ENCODE measurements at places on chromosomes 12 and 14.

DNA sequence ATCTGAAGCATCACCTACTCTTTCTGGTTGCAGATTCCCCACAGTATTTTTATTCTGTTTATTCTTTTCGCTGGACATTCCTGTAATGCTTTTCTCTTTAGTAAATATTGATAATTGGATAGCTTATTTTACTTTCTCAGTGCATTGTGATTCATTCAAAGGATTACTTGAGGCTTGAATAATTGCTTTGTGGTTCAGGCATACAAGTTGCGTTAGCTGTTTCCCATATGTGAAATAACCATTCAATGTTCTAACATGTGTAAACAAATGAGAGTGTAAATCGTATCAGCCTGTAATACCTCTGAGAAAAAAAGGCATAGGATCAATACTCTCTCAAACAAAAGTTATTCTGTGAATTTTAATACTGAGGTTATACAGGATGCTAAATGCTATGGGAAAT, 1004.2 kb upstream of the SEL1L start:
- DNase-seq, result no peak

GRCh38 chr12:2639020-2639298, 155.8 kb upstream of the FKBP4 start:
- no peak for DNase-seq

DNA sequence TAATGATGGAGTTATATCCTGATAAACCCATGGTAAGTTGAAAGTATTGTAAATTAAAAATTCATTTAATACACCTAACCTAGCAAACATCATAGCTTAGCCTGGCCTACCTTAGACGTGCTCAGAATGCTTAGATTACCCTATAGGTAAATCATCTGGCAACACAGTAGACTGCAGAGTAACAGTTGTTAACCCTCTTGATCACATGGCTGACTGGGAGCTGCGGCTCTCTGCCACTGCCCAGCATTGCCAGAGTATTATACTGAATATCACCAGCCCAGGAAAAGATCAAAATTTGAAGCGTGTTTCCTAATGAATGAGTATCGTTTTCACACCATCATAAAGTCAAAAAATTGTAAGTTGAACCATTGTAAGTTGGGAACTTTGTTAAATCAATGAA, 17.8 kb upstream of the TMPRSS12 start:
- DNase-seq, result no peak

GRCh38 chr12:53025250-53025649, 19.0 kb downstream of the EIF4B start:
- DNase-seq, result no peak

DNA sequence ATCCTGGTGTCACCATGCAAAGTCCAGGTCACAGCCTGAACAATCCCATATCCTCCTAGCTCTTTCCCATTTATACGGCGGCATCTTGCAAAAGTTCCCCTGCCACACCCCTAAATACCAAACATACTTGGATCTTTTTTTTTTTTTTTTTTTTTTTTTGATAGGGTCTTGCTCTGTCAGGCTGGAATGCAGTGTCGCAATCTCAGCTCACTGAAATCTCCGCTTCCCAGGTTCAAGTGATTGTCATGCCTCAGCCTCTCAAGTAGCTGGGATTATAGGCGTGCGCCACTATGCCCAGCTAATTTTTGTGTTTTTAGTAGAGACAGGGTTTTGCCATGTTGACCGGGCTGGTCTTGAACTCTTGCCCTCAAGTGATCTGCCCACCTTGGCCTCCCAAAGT, 451.3 kb downstream of the GLT1D1 start:
- DNase-seq, result no peak

DNA sequence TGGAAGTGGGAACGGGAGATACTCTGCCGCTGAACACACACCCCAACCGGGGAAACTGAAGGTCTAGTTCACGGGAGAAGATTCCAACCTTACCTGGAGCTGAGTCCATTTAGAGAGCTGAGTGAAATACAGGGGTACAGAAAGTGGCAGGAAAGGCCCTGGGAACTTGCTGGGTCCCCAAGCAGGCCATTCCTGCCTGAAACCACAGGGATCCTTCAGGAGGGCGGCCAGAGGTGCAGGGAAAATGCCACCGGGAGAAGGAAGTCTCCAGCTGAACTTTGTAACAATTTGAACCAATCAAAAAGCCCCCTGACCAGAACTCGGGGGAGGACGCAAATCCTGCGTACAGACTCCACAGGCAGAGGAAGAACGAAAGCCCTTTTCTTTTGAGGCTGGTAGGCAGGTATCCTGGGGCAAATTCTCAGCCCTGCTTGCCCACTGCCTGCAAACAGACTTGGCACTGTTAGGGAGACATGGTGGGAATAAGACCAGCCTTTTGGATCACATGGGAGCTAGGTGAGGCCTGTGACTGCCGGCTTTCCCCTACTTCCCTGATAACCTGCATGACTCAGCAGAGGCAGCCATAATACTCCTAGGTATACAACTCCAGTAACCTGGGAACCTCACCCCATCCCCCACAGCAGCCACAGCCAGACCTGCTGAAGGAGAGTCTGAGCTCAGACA, 170.9 kb downstream of the SEC23A start:
- no peak for DNase-seq

GRCh38 chr12:96061323-96061722, 25.9 kb upstream of the LTA4H start:
- DNase-seq, result no peak

- DNase-seq, result no peak
Measured at GRCh38 chr12:14614704-14615121, 47.0 kb upstream of the PLBD1 start.

DNA sequence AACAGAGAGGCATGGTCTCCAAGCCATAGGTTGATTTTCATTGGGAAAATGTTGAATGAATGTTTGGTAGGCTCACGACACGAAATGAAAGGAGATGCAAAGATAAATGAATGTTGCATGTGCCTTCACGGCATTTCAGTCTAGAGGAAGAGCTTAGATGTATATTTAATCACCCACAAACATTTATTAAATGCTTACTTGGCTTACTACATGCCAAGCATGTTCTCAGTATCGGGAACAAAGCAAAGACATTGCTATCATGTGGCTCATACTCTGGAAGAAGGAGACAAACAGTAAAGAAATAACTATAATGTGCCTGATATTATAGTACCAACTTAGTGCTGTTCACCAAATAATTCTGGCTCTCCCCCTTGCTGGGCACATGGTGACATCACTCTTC, 133.5 kb downstream of the LLPH start:
- no peak for DNase-seq

- DNase-seq, result no peak
Measured at GRCh38 chr14:48857366-48857765, 728.8 kb downstream of the RPS29 start.

- no peak for DNase-seq
Measured at GRCh38 chr14:102891556-102891955, 30.9 kb upstream of the AMN start.

DNA sequence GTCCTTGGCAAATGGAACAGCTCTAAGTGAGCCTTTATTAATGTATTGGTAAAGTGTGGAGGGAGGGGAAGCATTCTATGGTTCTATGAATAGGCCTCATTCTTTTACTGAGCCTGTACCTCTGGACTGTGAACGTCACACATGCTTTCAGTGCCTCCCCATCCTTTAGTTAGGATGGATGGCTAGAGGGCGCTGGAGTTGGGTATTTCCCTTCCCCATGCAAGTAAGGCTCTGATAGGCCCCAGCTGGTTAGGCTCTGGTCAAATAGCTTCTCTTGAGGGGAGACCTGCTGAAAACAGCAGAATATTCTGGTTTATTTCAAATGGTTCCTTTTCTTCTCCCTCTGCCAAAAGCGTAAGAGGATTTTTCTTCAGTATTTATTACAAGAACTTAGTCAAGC, 860.9 kb upstream of the MDGA2 start:
- no peak for DNase-seq

GRCh38 chr14:64400829-64401459, 12.8 kb downstream of the MTHFD1 start:
- DNase-seq, result no peak

GRCh38 chr14:21534576-21534975, 8.4 kb upstream of the SALL2 start:
- no peak for DNase-seq

- no peak for DNase-seq
Measured at GRCh38 chr12:117875744-117876435, 92.9 kb downstream of the KSR2 start.

DNA sequence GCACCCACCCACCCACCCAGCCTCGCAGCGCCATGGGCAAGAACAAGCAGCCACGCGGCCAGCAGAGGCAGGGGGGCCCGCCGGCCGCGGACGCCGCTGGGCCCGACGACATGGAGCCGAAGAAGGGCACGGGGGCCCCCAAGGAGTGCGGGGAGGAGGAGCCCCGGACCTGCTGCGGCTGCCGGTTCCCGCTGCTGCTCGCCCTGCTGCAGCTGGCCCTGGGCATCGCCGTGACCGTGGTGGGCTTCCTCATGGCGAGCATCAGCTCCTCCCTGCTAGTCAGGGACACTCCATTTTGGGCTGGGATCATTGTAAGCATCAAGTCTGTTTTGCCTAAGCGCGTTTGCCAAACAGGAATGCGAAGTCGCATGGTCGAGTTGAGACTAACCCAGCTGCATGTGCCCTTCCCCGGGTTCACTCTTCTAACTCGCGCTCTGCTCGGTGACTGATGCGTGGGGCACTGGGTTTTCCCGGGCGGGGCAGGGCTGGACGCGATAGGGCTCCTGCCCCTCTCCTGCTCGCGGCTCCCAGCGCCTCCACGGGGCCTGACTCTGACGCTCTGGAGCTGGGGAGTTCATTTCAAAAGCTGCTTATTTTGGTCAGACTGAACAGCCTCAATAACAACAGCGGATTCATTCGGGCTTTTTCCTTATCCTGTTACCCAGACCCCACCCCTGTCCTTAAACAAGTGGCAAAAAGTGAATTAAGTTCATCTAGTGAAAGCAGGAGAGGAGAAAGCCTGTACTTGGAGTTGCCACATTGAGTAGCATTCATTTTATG, 458 bp downstream of the SSPN start:
- DNase-seq, result peak; percentile 8

DNA sequence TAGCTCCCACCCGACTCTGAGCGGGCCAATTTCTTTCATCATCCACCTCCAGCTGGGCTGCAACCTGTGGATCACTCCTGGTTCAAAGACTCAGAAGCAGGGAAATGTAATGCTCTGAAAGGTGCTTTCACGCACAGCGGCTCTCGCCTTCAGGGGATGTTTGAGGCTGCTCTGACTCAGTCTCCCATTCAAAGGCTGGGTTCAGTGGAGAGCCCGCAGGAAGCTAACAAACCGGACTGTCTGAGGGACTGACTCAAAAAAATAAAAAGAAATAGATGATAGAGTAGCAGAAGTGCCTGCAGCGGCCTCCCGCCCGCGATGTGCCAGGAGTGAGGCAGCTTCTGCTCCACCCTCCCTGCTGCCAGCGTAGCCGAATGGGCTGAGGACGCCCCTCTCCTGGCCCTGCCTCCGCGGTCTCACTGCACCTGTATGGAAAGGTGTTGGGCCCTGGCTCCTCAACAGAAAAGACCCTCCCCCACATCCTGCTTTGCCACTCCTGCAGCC, 98.0 kb downstream of the GCH1 start:
- no peak for DNase-seq

DNA sequence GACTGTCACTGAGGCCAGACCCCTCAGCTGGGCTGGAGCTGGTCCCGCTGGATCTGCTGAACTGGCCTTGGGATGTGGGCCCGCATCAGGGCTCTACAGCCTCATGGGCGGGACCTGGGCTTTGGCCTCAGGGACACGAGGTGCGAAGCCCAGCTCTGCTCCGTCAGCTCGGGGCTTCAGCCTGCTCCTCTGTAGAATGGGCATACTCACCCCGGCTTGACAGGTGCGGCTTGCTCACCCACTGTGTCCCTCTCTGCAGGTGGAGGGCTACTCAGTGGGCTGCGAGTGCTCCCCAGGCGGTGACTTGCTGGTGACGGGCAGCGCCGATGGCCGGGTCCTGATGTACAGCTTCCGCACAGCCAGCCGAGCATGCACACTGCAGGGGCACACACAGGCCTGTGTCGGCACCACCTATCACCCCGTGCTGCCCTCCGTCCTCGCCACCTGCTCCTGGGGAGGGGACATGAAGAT, 57.6 kb downstream of the BEGAIN start:
- DNase-seq, result no peak

GRCh38 chr12:58977476-58977875, 57.2 kb upstream of the LRIG3 start:
- no peak for DNase-seq

GRCh38 chr12:112901271-112901670, 5.5 kb upstream of the OAS1 start:
- no peak for DNase-seq

DNA sequence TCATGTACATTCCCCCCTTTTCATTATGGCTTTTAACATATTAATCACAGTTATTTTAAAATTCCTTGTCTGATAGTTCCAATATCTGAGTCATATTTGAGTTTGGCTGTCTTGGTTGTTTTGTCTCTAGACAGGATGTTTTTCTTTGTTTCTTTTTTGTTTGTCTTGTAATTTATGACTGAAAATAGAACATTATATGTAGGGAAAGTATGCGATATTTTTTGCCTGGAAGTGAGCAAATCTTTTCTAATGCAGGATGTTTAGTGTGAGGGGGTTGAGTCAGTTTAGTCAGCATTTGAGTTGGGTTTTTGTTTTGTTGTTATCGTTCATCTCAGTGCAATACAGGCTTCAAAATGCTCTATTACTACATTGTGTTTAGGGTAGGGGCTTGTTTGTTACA, 239.7 kb downstream of the SNAPC1 start:
- DNase-seq, result no peak

DNA sequence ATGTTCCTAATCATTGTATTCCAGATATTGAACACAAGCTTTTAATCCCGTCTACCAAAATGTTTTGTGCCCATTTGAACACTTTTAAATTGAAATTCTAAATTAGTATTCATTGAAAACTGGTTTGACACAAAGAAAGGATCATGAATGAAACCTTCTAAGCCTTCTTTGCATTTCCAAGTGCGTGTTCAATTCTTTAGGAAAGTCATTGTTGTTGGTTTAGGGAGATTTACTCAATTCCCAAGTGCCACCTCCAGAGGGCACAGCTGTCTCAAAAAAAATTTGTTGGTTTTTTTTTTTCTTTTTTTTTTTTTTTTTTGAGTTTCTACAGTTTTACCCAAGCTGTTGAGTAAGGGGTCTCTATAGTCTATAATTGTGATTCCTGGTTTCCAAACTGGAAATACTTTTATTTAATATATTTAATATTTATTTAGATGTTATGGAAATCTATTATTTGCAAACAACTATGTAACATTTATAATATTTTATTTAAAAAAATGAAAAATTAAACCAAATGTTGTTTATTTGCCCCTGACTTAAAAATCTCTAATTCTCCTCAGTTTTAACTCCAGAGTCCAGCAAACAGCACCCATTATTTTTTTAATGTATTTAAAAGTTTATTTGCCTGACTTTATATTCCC, 79.9 kb downstream of the NEDD1 start:
- DNase-seq, result no peak

DNA sequence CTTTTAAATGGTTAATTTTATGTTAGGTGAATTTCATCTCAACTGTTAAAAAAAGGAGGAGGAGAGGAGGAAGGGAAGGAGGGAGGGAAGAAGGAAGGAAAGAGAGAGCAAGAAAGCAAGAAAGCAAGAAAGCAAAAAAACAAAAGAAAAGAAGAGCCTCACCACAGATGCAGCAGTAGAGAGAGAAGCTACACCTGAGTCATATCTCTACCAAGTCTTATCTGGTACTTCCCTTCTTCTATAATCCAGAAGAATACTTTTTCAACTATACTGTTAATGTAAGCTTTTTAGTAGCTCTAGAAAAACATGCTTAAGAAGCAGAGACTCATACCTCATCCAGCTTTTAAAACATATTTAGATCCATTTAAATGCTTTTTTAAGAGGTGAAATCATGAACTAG, 5.6 kb upstream of the IL26 start:
- DNase-seq, result no peak
